ENCODE measurements at places on chromosomes 2 and 18. TPM values are rescaled to one million over a fixed set of nuclear protein-coding genes. Genes with fewer than 3 reads are reported as not detected.

DNA sequence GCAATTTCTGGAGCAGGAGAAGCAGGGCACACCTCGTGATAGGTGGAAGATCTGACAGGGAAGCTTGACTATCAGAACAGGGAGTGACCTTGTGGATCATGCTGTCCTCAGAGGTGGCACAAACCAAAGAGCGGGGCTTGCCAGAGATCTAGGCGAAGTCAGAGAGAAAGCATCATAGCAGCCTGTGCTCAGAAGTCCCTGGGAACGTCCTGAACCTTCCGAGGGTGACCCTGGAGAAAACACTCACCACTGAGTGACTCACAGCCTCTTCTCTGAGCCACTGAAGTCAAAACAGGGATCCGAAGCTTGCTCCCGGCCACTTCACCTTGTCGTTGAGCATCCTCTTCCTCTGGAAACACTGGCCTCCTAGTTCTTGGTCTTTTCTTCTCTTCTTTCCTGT lies 56.7 kb downstream of the IL1R2 start:
- DNase-seq = no peak

GRCh38 chr2:190547886-190548285 lies 13.4 kb upstream of the NEMP2 start:
- DNase-seq = no peak

Gene TMEM182
- 6.8 TPM for polyA plus RNA-seq

GRCh38 chr18:46718501-46719341 lies 38.1 kb downstream of the ST8SIA5 start:
- DNase-seq = no peak
